Skeletal muscle tissue (tissue), 5 donors: ENCODE measurements at places on chromosomes 6 and 20. TPM values are rescaled to one million over a fixed set of nuclear protein-coding genes. Genes with fewer than 3 reads are reported as not detected.

TSPYL4 gene
- total RNA-seq = 8.4 TPM

CD83 gene
- total RNA-seq = 13.6 TPM

MOXD1 gene
- total RNA-seq = 1.0 TPM

IL20RA gene
- 9.9 TPM for total RNA-seq

RCAN2 gene
- 1.6 TPM for total RNA-seq

IL17A gene
- total RNA-seq = not detected

FUT9 gene
- under 0.01 TPM for total RNA-seq

CRISP3 gene
- total RNA-seq = not detected

CYP24A1 gene
- total RNA-seq = 1.0 TPM

RNF182 gene
- total RNA-seq = under 0.01 TPM

BTN1A1 gene
- total RNA-seq = not detected

RNF39 gene
- total RNA-seq = not detected

PXDC1 gene
- 14.1 TPM for total RNA-seq

AGPAT4 gene
- 18.3 TPM for total RNA-seq

TPX2 gene
- 8.4 TPM for total RNA-seq

RAB44 gene
- not detected for total RNA-seq

GFRA4 gene
- total RNA-seq = not detected

C6orf47 gene
- 18.3 TPM for total RNA-seq

DLK2 gene
- 1.6 TPM for total RNA-seq

DSN1 gene
- total RNA-seq = 5.7 TPM

SUPT3H gene
- total RNA-seq = 9.9 TPM

C6orf58 gene
- not detected for total RNA-seq

TP53TG5 gene
- total RNA-seq = not detected

NKX2-2 gene
- not detected for total RNA-seq

SLC25A27 gene
- 8.9 TPM for total RNA-seq

RREB1 gene
- 22.4 TPM for total RNA-seq

VWA7 gene
- total RNA-seq = 1.0 TPM

RNF8 gene
- 6.3 TPM for total RNA-seq

RFX6 gene
- not detected for total RNA-seq

UST gene
- total RNA-seq = 14.6 TPM

EYA2 gene
- total RNA-seq = 1.0 TPM

COL21A1 gene
- total RNA-seq = 91.3 TPM

CCN5 gene
- total RNA-seq = not detected

PGC gene
- 0.52 TPM for total RNA-seq

EPPIN gene
- not detected for total RNA-seq

TRAPPC3L gene
- 0.52 TPM for total RNA-seq

PRPH2 gene
- 5.7 TPM for total RNA-seq

ME1 gene
- total RNA-seq = 2.6 TPM

PRSS35 gene
- 29.7 TPM for total RNA-seq

DPPA5 gene
- not detected for total RNA-seq

OR2B6 gene
- not detected for total RNA-seq

SLC17A3 gene
- not detected for total RNA-seq

ANKEF1 gene
- 1.0 TPM for total RNA-seq

PRSS16 gene
- 1.6 TPM for total RNA-seq

SLC12A5 gene
- not detected for total RNA-seq

PSORS1C1 gene
- total RNA-seq = under 0.01 TPM

SNX9 gene
- total RNA-seq = 19.3 TPM

SEMG1 gene
- not detected for total RNA-seq

TAAR8 gene
- total RNA-seq = not detected

NRSN1 gene
- not detected for total RNA-seq

OXT gene
- total RNA-seq = not detected

C20orf144 gene
- not detected for total RNA-seq

SYCP2L gene
- total RNA-seq = 1.6 TPM

COL11A2 gene
- 28.7 TPM for total RNA-seq

GHRH gene
- total RNA-seq = not detected

FRK gene
- total RNA-seq = 1.6 TPM

RIPPLY2 gene
- 1.6 TPM for total RNA-seq
